ENCODE measurements at places on chromosomes 6 and 20. TPM values are rescaled to one million over a fixed set of nuclear protein-coding genes. Genes with fewer than 3 reads are reported as not detected.
A peak's percentile ranks its signal among the peaks of the same experiment; 100 is the strongest.

GRCh38 chr6:146434732-146435390 lies 108.8 kb upstream of the RAB32 start:
- DNase-seq, result no peak
- no peaks in the 10 kb centered on the region for H3K36me3 ChIP-seq
- peaks cover 16% of the 10 kb centered on the region for H3K27me3 ChIP-seq
- no peak overlapping the region for H3K4me3 ChIP-seq
- no peak overlapping the region for H3K27ac ChIP-seq

Gene CCN6
- total RNA-seq, result 0.26 TPM

DNA sequence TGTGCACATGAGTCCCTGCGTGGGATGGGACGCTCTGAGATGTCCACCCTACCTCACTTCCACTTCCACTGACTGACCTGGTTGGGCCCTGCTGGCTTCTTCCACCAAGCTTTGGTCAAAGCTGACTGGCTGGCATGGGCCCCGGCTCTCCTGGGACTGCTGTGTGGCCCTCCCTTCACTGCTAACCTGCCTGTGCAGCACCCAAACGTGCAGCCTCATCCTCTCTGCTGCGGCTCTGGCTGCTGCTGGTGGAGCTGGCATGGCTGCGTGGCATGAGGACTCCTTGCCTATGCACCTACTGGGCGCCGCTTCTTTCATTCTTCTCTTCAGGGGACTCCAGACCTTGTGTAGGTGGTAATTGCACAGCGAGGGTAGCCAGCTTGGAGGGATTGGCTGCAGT lies 18.7 kb upstream of the IP6K3 start:
- no peak overlapping the region for H3K27ac ChIP-seq
- H3K4me3 ChIP-seq, result no peak overlapping the region
- peaks cover 5% of the 10 kb centered on the region for H3K27me3 ChIP-seq

GRCh38 chr6:37723016-37723415 lies 25.3 kb upstream of the MDGA1 start:
- no peaks in the 10 kb centered on the region for H3K4me1 ChIP-seq
- H3K27me3 ChIP-seq, result no peaks in the 10 kb centered on the region
- H3K36me3 ChIP-seq, result no peaks in the 10 kb centered on the region
- no peak overlapping the region for H3K4me3 ChIP-seq
- no peak for DNase-seq

- no peak overlapping the region for H3K4me3 ChIP-seq
- H3K27me3 ChIP-seq, result no peaks in the 10 kb centered on the region
- H3K27ac ChIP-seq, result no peak overlapping the region
- DNase-seq, result no peak
Observed at GRCh38 chr20:63124092-63124781, 91.7 kb downstream of the YTHDF1 start.

Gene HLA-DQB2
- 0.28 TPM for total RNA-seq

GRCh38 chr20:36017048-36017951 lies 48.9 kb downstream of the CNBD2 start:
- H3K4me1 ChIP-seq, result no peaks in the 10 kb centered on the region
- H3K27ac ChIP-seq, result no peak overlapping the region
- H3K27me3 ChIP-seq, result peaks cover 3% of the 10 kb centered on the region
- H3K4me3 ChIP-seq, result no peak overlapping the region

DNA sequence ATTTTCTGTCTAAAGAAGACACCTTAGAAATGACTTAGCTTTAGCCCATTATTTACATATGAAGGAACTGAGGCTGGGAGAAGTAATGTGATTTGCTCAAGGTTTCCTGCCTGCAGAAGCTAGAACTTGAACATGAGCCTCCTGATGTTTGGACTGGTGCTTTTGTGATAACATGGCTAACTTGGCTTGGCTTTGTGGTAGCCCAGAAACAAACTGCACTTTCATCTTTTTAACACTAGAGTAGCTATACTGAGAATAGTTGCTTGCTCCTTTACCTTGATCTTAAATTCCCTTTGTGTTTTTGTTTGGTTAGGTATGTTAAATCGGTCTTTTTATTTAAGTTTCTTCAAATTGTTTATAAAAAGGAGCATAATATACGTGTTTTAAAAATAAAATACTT lies 163.5 kb upstream of the MANEA start:
- no peaks in the 10 kb centered on the region for H3K4me1 ChIP-seq
- no peaks in the 10 kb centered on the region for H3K27me3 ChIP-seq
- no peaks in the 10 kb centered on the region for H3K36me3 ChIP-seq
- no peak for DNase-seq
- H3K27ac ChIP-seq, result no peak overlapping the region
- H3K4me3 ChIP-seq, result no peak overlapping the region

GRCh38 chr6:18464176-18464575 lies 77.0 kb downstream of the RNF144B start:
- no peak overlapping the region for H3K27ac ChIP-seq
- no peak for DNase-seq
- H3K4me3 ChIP-seq, result no peak overlapping the region

- H3K27me3 ChIP-seq, result peaks cover 54% of the 10 kb centered on the region
- H3K27ac ChIP-seq, result no peak overlapping the region
- DNase-seq, result no peak
- H3K36me3 ChIP-seq, result no peaks in the 10 kb centered on the region
- no peak overlapping the region for H3K4me3 ChIP-seq
Observed at GRCh38 chr6:56838965-56839364, 115.9 kb upstream of the BEND6 start.

DNA sequence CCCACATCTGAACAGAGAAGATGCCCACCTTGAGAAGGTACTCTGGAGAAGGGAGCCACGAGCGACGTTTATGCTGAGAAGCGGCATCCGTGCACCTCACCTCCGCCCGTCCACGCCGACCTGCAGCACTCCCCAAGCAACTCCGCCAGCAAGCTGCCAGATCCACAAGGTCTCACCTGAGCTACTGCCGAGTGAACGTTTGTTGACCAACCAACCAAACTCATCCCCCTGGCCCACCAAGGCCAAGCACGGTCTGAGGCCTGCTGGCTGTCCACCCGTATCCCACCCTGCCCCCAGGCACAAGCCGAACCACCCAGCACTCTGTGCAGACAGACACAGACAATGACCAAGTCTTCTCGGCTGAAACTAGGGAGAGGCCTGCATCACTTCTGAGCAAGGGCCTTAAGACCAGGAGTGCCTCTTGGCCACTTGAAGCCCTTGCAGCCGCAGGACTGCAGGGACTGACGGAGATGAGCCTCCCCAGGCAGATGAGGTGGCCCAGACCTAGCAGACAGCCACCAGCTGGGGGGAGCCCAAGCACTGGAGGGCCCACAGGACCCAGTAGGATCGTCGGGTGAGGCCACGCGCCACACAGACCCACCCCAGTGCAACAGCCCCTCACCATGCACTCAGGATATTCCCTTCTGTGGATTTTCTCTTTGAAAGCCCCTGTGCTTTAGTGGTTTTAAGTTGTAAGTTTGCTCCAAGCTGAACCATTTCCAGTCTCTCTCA lies 12.1 kb downstream of the TAF4 start:
- no peak overlapping the region for H3K4me3 ChIP-seq
- H3K36me3 ChIP-seq, result no peaks in the 10 kb centered on the region
- H3K27ac ChIP-seq, result no peak overlapping the region

Gene NR2E1
- not detected for total RNA-seq

DNA sequence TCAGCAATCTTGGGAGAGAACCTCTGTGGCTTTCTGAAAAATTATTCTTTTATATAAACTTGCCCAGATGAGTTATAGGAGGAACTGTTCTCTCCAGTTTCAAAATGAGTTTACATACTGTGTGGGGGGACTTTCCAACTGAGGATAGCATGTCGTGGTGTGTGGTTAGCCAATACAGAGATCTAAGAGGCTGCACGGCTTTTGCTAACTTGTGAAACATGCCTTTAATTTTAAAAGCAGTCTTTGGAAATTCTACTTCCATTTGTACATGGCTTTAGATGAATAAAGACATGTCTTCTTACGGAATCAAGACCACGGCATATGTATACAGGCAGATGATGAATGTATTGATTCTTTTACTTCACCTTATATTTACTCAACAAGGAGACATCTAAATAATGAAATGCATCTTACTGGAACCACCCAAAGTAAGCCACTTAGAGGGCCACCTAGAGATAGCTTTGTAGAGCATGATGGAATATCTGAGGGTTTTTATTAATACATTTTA lies 39.8 kb downstream of the HIVEP1 start:
- H3K4me1 ChIP-seq, result peaks cover 63% of the 10 kb centered on the region
- H3K4me3 ChIP-seq, result peak overlapping the region; percentile 84
- peak overlapping the region; percentile 93 for H3K27ac ChIP-seq
- peak; percentile 93 for DNase-seq
- no peaks in the 10 kb centered on the region for H3K27me3 ChIP-seq

GRCh38 chr20:59247731-59248684 lies 52.4 kb upstream of the EDN3 start:
- H3K36me3 ChIP-seq, result peaks cover 40% of the 10 kb centered on the region
- H3K4me3 ChIP-seq, result no peak overlapping the region
- DNase-seq, result no peak
- no peaks in the 10 kb centered on the region for H3K27me3 ChIP-seq

DNA sequence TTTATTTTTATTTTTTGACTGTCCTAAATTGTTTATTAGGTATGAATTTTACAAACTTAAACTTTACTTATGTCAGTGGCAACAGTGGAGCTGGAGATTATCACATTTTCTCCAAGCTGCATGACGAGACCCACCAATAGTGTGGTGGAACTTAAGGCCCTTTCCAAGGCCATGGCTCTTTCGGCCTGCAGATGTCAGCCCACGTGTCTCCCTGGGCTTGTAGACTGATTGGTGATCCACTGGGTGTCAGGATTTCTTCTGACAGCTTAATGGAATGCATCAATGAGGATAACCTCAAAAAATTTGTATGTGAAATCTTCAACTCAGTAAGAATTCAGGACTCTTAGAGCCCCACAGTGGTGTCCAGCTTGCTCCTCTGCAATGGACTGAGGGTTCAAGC lies 32.3 kb upstream of the OVOL2 start:
- no peaks in the 10 kb centered on the region for H3K4me1 ChIP-seq
- no peak overlapping the region for H3K4me3 ChIP-seq
- no peaks in the 10 kb centered on the region for H3K27me3 ChIP-seq
- no peak for DNase-seq
- no peaks in the 10 kb centered on the region for H3K36me3 ChIP-seq

GRCh38 chr20:19628570-19629134 lies 129.4 kb upstream of the RIN2 start:
- H3K4me3 ChIP-seq, result no peak overlapping the region
- H3K4me1 ChIP-seq, result no peaks in the 10 kb centered on the region
- no peak overlapping the region for H3K27ac ChIP-seq
- H3K27me3 ChIP-seq, result no peaks in the 10 kb centered on the region
- DNase-seq, result peak; percentile 83
- no peaks in the 10 kb centered on the region for H3K36me3 ChIP-seq

Gene RUNX2
- 18.3 TPM for total RNA-seq

Measured in activated CD4-positive, alpha-beta T cell treated with anti-CD3 and anti-CD28 coated beads, Interleukin-2, amount 10 ng/mL, durations not matched to agents 24 days and 14 days (primary cell).